Hindlimb muscle (tissue), 1 donor: ENCODE measurements at places on chromosomes 3 and 15. TPM values are rescaled to one million over a fixed set of nuclear protein-coding genes. Genes with fewer than 3 reads are reported as not detected.

DNA sequence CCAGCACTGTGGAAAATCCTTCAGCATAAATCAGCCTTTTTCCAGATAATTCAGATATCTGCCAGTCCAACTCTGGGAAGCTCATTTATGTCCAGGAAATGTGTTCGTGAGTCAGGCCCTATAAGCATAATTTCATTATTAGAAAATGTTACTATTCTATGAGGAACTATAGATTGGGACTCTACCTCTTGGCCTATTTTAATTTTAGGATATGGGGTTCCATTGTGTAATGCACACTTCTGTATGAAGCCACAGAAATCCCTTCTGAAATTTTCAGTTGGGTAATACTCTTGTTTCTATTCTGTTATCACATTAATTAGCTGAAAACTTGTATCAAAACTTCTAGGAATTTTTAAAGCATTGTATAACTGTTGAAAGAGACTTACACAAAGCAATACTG is 43.9 kb upstream of the IL12A start:
- no peak for DNase-seq

GRCh38 chr3:36317915-36318314 is 62.4 kb upstream of the STAC start:
- no peak for DNase-seq

DNA sequence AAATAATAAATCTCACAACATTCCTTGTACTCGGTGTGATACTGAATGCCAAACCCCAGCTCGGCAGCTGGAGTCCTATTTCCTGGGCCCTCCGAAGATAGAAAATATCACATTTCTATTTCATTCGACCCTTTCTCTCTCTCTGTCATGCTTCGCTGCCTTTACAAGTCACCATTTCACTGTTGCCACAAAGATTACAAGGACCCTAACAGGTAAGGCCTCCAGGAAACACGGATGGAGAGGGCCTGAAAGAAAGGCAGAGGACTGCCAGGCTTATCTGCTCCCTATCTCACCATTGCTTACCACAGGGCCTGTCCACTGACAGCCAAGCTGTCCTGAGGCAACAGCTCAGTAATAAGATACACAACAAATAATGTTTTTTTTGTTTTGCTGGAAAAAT is 376.5 kb downstream of the MECOM start:
- DNase-seq: no peak

DNA sequence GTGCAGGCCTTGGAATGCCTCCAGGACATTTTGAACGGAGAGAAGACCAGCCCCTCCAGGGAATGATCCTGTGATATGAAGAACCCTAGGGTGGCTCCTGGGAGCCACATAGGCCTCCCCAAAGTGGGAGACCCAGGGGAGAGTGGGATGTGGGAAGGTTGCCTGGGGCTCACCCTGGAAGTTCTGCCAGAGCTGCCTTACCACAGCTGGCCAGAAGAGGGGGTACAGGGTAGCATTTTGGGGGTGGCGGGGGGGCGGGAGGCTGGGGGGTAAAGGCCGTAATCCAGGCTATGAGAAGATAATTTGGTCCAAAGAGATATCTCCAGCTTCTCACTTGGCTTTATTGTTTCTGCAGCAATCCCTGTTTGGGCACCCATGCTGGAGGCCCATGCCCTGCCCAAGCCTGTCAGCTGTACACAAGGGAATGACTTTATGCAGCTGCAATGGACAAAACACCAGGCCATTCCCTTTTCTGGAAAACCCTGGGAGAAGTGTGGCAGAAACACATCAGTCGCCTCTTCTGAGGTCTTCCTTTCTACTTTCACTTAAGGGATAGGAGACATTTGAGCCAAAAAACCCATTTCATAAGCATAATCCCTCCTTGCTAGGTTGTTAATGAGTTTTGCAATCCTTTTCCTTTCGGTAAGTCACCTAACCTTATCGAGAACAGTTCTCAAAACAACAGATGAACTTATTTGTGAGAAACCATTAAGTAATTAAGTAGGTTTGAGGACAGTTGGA is 11.0 kb upstream of the MUSTN1 start:
- DNase-seq: no peak

GRCh38 chr15:66043264-66043663 is 174.0 kb downstream of the RAB11A start:
- DNase-seq: no peak

GRCh38 chr3:174346571-174346970 is 512.6 kb upstream of the NAALADL2 start:
- DNase-seq: no peak

DNA sequence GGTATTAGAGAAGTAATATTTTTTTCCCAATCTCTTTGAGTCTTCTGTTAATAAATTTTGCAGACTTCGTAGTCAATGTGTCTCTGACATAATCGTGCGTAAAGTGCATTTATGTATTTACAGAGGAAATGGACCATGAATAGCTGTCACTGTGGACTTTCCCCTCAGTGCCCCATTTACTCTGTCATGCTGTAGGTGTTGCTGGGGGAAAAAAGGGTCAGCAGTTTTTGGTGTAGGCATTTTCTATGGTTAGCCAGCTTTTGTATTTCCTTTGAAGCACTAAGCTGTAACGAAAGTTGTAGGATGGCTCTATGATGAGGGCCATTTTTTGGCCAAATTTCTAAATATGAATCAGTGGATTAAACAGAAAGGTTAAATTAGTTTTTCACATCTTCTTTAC is 598.4 kb downstream of the FGF12 start:
- DNase-seq: no peak

- DNase-seq: no peak
Observed at GRCh38 chr3:38226273-38226672, 39.3 kb upstream of the SLC22A13 start.

CYP1A2 gene
- not detected for polyA plus RNA-seq

GOLGA8T gene
- polyA plus RNA-seq: not detected

HESX1 gene
- polyA plus RNA-seq: 2.1 TPM

ARL6IP5 gene
- 122 TPM for polyA plus RNA-seq

SELENOS gene
- 36.5 TPM for polyA plus RNA-seq

AP4E1 gene
- polyA plus RNA-seq: 8.0 TPM
